Panc1 (cell line): ENCODE measurements at places on chromosomes 3 and 15. TPM values are rescaled to one million over a fixed set of nuclear protein-coding genes. Genes with fewer than 3 reads are reported as not detected.

The CHRNA7 gene
- total RNA-seq, result 3.3 TPM

The SCAANT1 gene
- total RNA-seq, result not detected

The WDR53 gene
- total RNA-seq, result 18.6 TPM

The TTC23 gene
- 21.7 TPM for total RNA-seq

The CAV3 gene
- not detected for total RNA-seq

The ATP8B4 gene
- not detected for total RNA-seq

The GUCA1C gene
- total RNA-seq, result not detected

The ZNF774 gene
- 5.2 TPM for total RNA-seq

The SLC12A1 gene
- not detected for total RNA-seq

The PTPN9 gene
- 38.4 TPM for total RNA-seq

The CLCN2 gene
- total RNA-seq, result 22.5 TPM

The GALNT15 gene
- total RNA-seq, result 0.10 TPM

The CRABP1 gene
- total RNA-seq, result 6.7 TPM

The SPESP1 gene
- total RNA-seq, result not detected

The CCDC39 gene
- total RNA-seq, result not detected

The FANCD2 gene
- total RNA-seq, result 20.0 TPM

The TFG gene
- 159 TPM for total RNA-seq

The IGF2BP2 gene
- total RNA-seq, result 97.8 TPM

The GPR62 gene
- total RNA-seq, result not detected

The MTMR10 gene
- total RNA-seq, result 19.5 TPM

The SPINT1 gene
- 32.7 TPM for total RNA-seq

The GCSAM gene
- total RNA-seq, result 0.08 TPM

The TRIM42 gene
- total RNA-seq, result not detected

The MRAS gene
- total RNA-seq, result 14.2 TPM

The GPR171 gene
- total RNA-seq, result not detected

The ACKR2 gene
- total RNA-seq, result not detected
